Amniotic stem cell (primary cell): ENCODE measurements at places on chromosomes 11 and 22.

DNA sequence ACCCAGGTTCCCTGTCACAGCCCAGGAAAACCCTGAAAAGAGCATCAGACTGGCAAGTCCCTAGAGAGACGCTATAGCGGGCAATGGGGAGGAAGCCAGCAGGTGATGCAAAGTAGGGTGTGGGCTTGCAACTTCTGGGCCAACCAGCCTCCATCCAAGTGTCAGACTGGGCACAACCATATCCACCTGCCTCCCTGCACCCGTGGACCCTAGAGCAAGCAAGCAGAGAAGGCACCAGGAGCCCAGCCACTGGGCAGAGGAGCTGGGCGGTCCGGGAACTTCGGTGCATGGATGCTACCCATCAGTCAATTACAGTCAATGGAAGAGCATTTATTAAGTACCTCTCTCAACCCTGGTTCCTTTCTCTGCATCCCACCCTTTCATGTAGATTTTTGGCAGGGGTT lies 2.8 kb downstream of the NECTIN1 start:
- DNase-seq, result no peak

DNA sequence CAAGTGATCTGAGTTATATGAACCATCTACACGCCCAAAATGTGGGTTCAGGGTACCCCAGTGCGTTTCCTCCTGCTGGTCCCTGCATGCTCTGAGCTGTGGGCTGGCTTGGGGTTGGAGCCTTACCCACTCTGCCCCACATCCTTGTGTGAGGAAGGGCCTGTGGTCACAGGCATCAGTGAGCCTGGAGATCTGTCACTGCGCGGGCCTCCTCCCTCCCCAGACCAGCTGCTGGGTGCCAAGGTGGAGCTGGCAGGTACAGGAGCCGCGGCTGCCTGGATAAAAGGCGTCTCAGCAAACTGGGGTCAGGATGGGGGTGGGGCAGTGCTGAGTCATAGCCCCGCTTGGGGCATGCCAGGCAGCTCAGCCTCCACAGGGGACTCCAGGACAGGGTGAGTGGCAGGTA lies 17.9 kb downstream of the GNAZ start:
- no peak for DNase-seq

GRCh38 chr11:125517116-125517770 lies 21.2 kb upstream of the FEZ1 start:
- DNase-seq, result peak; percentile 9

GRCh38 chr11:62352355-62353336 lies 15.4 kb downstream of the ASRGL1 start:
- DNase-seq, result no peak

GRCh38 chr11:122046846-122047245 lies 69.2 kb downstream of the BLID start:
- DNase-seq, result no peak

GRCh38 chr22:35064664-35065063 lies 1.3 kb upstream of the ISX start:
- no peak for DNase-seq

DNA sequence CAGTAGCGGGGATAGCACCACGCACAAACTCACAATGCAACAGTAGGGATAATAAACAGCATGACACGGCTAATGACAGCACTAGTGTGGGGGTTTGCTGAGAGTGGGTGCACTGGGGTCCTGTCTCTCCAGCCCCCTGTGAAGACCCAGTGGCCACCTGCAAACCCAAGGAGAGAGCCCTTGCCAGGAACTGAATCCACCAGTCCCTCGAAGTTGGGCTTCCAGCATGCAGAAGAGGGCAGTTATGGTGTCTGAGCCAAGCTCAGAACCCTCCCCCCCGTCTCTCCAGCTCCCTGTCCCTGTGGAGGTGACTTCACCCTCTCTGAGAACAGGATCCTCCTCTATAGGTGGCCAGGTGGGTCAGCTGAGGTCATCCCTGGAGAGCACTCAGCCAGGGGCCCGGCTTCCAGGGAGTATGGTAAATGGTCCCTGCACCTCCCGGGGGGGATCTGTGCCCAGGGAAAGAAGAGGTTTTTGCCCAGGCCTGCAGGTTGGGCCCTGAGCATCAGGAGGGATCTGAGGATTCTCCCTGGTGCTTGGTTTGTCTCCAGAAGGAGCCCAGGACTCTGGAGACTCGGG lies 86.3 kb upstream of the PRR5 start:
- no peak for DNase-seq

DNA sequence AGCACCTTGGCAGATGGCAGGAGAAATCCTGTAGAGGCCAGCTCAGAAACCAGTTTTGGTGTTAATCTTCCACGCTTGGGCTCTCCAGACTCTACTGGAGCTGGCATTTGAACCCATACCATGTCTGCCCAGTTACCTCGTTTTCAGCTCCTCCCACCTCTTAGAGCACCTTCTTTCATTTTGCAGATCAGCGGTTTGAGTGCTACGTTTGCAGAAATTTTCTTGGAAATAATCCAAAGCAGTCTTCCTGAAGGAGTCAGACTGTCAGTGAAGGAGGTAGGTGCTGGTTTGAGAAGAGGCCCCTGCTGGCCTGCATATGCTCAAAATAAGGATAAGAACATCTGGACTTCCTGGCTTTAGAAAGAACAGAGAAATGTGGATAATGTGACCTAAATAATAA lies 13.7 kb downstream of the COA4 start:
- no peak for DNase-seq

DNA sequence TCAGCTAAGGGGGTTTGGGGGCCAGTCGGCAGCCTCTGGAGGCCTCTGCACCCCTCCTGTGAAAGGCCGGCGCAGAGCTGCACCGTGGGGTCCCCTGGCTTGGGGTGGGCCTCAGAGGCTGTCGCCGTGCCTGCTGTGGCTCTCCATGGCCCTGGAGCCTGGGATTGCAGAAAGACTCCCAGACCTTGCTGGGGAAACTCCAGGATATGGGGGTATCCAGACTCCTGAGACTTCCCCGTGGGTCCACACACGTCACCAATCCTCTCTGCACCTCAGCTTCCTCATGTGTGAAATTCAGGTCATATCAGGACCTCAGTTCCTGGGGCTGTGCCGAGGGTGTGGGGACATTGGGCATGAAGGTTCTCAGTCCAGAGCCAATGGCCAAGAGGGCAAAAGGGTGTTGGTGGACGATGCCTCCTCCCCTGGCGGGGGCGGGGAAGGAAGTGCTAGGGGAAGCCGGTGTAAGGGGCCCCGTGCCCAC lies 97.1 kb downstream of the KCNQ1 start:
- DNase-seq, result no peak

- no peak for DNase-seq
Observed at GRCh38 chr22:49446145-49446758, 381.4 kb downstream of the BRD1 start.

GRCh38 chr11:11036848-11037732 lies 179.2 kb upstream of the ZBED5 start:
- DNase-seq, result no peak

GRCh38 chr22:44608597-44609399 lies 93.2 kb upstream of the PRR5 start:
- DNase-seq, result no peak

DNA sequence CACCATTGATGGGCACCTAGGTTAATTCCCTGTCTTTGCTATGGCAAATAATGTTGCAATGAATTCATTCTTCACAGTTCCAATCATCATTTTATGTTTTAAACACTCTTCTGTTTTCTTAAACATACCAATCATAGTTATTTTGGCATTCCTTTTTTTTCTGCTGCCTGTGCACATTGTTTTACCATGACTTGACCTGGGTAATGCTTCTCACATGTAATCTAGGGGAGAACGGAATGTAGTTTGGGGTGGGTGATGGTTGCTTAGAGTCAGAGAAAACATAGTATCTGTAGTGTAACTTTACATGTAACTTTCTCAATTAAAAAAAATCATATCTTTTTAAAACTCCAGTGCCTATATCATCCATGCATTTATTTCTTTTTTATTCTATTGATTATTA lies 1945.3 kb upstream of the RAG2 start:
- no peak for DNase-seq

- no peak for DNase-seq
Observed at GRCh38 chr11:61503135-61503770, 5.3 kb upstream of the LRRC10B start.

DNA sequence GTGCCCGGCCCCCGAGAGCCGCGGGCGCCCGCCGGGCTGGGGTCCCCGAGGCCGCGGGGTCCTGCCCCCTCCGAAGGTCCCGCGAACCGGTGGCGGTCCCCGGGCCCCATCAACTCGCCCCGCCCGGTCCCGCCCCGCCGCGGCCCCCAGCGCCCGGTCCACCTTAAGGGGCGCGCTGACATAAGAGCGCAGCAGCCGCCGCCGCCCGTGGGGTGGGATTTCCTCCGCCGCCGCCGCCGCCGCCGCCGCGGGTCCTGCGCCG lies at the start of gene ZDHHC8:
TSS of gene ZDHHC8 (plus strand) at position 208 of the 262 bp plus-strand sequence. CDS start 144 bp downstream, outside the sequence.
- DNase-seq, result no peak

- no peak for DNase-seq
Observed at GRCh38 chr11:42524534-42525227, 787.1 kb upstream of the API5 start.

DNA sequence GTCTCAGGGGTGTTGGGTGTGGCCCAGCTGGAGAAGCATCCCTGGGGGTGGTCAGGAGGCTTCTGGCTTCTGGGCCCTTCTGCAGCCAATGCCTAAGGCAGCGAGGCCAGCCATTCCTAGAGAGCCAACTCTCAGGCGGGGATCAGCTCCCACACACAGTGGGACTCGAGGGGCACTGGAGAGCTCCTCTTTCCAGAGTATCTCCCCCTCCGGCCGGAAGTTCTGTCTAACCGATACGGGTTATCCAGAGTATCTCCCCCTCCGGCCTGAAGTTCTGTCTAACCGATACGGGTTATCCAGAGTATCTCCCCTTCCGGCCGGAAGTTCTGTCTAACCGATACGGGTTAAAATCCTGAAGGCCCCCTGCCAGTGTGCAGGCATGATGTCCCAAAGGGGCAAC lies 71.2 kb upstream of the B3GAT1 start:
- DNase-seq, result no peak

DNA sequence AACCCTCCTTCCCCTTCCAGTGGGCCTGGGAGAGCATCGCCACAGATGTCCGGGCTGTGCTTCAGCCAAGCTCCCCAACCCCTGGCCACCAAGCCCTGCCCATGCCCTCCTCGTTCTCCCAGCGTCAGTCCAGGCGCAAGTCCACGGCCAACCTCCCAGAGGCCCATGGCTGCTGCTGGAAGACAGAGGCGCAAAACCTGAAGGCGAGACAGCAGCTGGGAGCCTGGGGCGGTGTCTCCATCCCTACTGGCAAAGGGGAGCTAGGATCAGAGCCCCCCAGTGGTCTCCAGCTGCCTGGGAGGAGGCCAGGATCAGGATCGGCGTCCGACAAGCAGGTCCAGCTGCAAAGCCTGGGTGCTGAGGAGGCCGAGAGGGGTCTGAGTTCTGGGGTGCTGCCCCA lies 1.9 kb downstream of the TSGA10IP start:
- no peak for DNase-seq

GRCh38 chr11:35376613-35377012 lies 42.7 kb downstream of the SLC1A2 start:
- no peak for DNase-seq

DNA sequence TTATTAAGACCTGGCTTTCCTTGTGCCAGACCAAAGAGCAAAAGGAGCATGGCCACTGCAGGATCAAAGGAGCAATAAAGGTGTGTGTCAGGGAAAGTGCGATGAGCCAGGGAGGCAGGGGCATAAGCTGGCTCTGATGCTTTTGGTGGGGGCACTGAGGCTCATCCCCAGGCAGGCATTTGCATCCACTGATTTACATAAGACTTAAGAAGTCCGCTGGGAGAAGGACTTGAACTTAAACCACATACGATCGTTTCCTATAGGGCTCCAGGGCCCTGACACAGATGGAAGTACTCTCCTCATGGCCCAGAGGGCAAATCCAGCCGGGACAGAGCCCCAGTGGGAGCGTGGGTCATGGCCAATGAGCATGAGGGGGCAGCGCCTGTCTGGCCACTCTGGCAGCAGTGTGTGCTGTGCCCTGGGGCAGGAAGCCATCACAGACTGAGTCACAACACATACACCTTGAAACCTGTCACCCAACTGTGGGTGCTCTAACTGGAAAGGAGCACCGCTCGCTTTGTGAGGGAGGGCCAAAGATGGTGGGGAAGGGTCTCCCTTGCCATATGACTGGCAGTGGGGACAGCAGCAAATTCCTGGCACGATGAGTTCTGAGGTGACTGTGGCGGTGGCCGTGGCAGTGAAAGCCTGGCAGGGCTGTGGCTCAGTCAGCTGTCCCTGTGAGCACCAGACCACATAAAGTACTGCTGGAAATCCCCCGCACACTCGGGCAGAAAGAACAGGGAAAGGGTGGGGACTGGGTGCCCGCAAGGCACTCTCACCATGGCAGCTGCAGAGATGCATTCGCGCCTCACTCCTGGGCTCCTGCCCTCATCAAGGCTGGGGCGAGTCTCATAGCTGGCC lies 79.4 kb upstream of the LMO1 start:
- DNase-seq, result no peak

- DNase-seq, result no peak
Observed at GRCh38 chr11:72583616-72584292, 90.5 kb downstream of the PDE2A start.

GRCh38 chr11:47843361-47844055 lies 4.6 kb downstream of the NUP160 start:
- DNase-seq, result no peak

DNA sequence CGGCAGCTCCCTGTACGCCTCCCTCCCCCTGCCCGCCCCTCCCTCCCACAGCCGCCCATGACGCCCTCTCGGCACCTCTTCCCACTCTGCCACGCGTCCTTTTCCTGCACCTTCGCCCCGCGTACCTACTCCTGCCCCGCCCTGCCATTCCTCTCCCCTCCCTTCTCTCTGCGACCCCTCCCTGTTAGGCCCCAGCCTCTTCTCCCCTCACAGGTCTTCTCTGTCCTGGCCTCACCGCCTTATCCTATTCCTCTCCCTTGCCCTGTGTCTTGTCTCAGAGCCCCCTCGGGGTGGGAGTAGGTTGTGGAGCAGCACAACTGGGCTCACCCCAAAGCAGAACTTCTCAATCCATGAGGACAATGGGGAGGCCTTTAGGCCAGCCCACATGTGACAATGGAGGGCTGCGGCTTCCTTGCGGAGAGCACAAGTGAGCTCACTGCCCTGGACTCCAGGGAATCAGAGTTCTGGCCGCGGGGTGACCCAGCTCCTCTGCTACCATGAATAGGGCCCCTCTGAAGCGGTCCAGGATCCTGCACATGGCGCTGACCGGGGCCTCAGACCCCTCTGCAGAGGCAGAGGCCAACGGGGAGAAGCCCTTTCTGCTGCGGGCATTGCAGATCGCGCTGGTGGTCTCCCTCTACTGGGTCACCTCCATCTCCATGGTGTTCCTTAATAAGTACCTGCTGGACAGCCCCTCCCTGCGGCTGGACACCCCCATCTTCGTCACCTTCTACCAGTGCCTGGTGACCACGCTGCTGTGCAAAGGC lies 539 bp downstream of the SLC35C1 start:
- peak; percentile 12 for DNase-seq

- no peak for DNase-seq
Observed at GRCh38 chr11:27619039-27619574, 81.1 kb downstream of the BDNF start.

GRCh38 chr22:17085277-17086181 lies 729 bp downstream of the IL17RA start:
- no peak for DNase-seq

- no peak for DNase-seq
Observed at GRCh38 chr22:24489011-24489410, 6.1 kb upstream of the UPB1 start.

- no peak for DNase-seq
Observed at GRCh38 chr11:132253469-132254264, 883.3 kb downstream of the NTM start.

- no peak for DNase-seq
Observed at GRCh38 chr22:39220890-39221850, 23.6 kb downstream of the PDGFB start.
